Esophagus muscularis mucosa (tissue), 4 donors: ENCODE measurements at places on chromosomes 11 and 22.
A peak's percentile ranks its signal among the peaks of the same experiment; 100 is the strongest.

DNA sequence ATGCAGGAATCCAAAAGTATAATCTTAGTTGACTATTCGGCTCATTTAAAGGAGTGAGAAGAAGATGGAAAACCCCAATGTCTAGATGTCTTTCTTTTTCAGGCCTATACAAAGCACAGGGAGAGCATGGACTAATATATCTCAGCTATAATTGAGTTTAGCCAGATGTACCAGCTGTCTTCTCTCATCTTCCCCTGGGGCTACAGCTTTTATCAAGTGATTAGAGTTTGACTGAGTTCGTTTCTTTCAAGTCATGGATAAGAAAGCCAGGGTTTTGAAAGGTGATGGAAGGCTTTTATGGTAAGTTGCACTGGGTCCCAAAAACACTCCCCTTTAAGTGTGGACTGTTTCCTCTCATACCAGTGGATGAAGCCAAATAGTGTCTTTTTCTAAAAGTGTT lies 1172.8 kb upstream of the TENM4 start:
- H3K4me3 ChIP-seq = no peak overlapping the region
- no peak for DNase-seq
- H3K27ac ChIP-seq = no peak overlapping the region
- H3K4me1 ChIP-seq = no peaks in the 10 kb centered on the region

DNA sequence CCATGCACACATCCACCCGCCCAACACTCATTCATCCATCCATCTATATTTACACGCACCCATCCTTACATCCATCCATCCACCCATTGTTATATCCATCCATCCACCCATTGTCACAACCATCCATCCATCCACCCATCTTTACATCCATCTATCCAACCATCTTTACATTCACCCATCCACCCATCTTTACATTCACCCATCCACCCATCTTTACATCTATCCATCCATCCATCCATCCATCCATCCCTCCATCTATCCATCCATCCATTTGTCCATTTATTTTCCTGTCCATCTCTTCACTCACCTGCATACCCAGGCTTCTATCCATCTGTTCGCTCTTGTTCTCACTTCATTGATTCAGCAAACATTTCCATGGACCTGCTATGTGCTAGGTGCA lies 49.8 kb downstream of the SGSM1 start:
- no peaks in the 10 kb centered on the region for H3K4me1 ChIP-seq
- no peak for DNase-seq
- H3K4me3 ChIP-seq = no peak overlapping the region
- H3K36me3 ChIP-seq = no peaks in the 10 kb centered on the region
- H3K27me3 ChIP-seq = no peaks in the 10 kb centered on the region

- no peak for DNase-seq
- no peak overlapping the region for H3K4me3 ChIP-seq
These were observed 39.4 kb downstream of the MCM5 start for GRCh38 chr22:35439365-35439717.

- no peak for DNase-seq
- no peak overlapping the region for H3K4me3 ChIP-seq
- no peaks in the 10 kb centered on the region for H3K36me3 ChIP-seq
These were observed 31.2 kb upstream of the PSMA1 start for GRCh38 chr11:14551380-14551779.

DNA sequence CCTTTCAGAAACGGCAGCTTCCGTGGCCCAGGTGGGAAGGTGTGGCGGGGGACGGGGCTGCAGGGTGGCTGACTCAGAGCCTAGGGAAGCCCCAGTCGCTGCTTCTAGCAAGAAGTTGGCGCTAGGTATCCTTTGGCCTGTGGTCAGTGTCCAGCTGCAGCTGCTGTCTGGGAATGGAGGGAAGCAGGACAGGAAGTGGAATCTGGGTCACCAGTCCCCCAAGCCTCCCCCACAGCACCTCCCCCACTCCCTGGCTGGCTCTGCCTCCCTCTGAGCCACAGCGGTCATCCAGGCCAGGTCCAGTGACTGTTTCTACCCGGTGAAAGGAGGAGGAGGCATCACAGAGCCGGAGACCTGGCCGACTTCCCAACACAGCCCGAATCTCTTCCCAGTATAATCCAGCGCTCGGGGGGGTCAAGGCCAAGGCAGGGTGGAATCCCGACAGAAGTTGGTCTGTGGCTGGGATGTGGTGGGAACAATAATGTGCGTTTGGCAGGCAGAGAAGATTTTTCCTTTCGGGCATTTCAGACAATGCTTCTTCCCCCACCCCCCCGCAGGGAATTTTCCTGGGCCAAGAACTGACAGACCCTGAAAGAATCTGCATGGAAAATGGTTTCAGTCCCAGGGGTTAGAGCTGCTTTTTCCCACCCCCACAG lies 45.1 kb downstream of the C11orf96 start:
- H3K4me3 ChIP-seq = peak overlapping the region; percentile 6
- H3K36me3 ChIP-seq = no peaks in the 10 kb centered on the region
- peaks cover 57% of the 10 kb centered on the region for H3K4me1 ChIP-seq
- no peaks in the 10 kb centered on the region for H3K27me3 ChIP-seq
- peak overlapping the region; percentile 59 for H3K27ac ChIP-seq

DNA sequence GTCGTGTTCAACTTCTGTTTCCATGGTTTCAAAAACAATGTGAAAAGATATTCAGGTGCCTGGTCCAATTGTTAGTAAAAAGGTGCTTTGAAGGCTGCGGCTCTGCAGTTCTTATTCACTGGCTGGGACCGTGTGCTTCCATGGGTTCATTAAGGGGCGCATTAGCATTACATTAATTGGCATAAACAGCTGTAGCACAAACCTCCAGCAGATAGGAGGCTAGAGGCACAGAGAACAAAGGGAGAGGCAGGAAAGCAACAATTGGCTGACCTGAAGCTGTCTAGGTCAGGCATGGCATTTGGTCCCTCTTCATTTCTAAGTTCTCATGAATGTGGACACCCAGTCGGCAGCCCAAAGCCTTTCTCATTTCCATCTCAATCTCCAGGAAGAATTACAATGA lies 16.6 kb downstream of the PAK1 start:
- H3K27me3 ChIP-seq = no peaks in the 10 kb centered on the region
- no peak overlapping the region for H3K27ac ChIP-seq
- no peak for DNase-seq
- no peak overlapping the region for H3K4me3 ChIP-seq

- no peak overlapping the region for H3K27ac ChIP-seq
- no peak for DNase-seq
- no peaks in the 10 kb centered on the region for H3K4me1 ChIP-seq
- no peaks in the 10 kb centered on the region for H3K27me3 ChIP-seq
- no peaks in the 10 kb centered on the region for H3K36me3 ChIP-seq
These were observed 1032.0 kb downstream of the BRD1 start for GRCh38 chr22:48795664-48796063.

GRCh38 chr11:19978668-19979518 lies 181.4 kb downstream of the DBX1 start:
- no peaks in the 10 kb centered on the region for H3K27me3 ChIP-seq
- H3K36me3 ChIP-seq = no peaks in the 10 kb centered on the region
- H3K4me1 ChIP-seq = peaks cover 42% of the 10 kb centered on the region
- no peak for DNase-seq

DNA sequence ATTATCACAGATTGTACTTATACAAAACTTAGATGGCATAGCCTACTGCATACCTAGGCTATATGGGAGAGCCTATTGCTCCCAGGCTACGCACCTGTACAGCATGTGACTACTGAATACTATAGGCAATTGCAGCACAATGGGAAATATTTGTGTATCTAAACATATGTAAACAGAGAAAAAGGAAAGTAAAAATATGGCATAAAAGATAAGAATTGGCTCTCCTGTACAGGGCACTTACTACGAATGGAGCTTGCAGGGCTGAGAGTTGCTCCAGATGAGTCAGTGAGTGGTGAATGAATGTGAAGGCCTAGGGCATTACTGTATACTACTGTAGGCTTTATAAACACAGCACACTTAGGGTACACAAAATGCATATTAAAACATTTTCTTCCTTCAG lies 13.2 kb downstream of the APOL6 start:
- no peak for DNase-seq
- H3K4me1 ChIP-seq = peaks cover 25% of the 10 kb centered on the region
- H3K36me3 ChIP-seq = peaks cover 38% of the 10 kb centered on the region
- H3K27ac ChIP-seq = no peak overlapping the region
